Hematopoietic multipotent progenitor cell treated with erythropoietin and hydrocortisone succinate and interleukin-3 and kit ligand, for 17 days (in vitro differentiated cells): ENCODE measurements at places on chromosomes 2 and 18.

DNA sequence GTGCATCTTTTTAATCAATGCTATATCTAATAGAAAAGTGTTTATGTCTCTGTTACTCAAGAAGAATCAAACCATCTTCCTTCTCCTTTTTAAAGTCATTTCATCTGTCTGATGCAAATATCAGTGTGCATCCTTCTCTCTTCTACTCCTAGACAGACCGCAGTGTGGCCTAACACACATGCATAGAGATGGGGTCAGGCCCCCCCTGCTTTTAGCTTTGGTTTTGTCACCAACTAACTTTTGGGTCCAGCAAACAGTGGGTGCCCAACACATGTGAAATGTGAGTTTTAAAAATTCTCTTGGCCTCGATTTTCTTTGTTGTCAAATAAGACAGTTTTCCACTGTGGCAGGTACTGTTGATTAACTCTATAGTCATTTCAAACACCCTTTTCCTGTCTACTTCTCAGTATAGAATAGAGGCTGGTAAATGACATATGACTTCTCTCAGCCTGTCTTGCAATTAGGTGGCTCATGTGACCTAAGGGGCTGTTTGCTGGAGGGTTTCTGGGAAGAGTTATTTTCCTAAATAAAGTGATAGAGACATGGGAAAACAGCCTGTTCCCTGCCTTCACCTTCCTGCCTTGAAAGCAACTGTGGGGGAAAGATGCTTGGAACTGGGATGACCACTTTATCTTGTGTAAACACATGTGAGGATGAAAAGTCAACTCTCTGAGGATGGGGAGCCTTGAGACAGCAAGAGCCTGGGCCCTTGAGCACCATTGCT is 65.7 kb upstream of the DARS1 start:
- DNase-seq = no peak

DNA sequence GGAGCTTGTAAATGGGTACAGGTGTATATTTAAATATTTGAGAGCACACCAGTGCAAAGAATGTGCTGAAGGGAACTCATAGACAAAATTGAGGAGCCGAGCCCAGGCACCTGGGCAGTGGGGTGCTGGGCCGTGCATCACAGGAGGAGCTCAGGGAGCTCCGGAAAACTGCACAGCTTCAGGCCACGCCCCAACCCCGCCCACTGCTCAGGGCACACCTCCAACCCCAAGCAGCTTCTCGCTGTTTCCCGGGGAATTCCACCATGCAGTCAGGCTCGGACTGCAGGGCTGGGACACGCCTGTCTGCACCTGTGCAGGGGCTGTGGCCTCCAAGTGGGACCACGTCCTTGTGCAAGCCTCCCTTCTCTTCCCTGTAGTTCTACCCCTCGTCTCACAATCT is 243.0 kb downstream of the HDAC4 start:
- no peak for DNase-seq

GRCh38 chr2:140013545-140014203 is 1233.5 kb upstream of the NXPH2 start:
- no peak for DNase-seq

GRCh38 chr2:147758821-147759220 is 86.0 kb upstream of the ACVR2A start:
- no peak for DNase-seq

DNA sequence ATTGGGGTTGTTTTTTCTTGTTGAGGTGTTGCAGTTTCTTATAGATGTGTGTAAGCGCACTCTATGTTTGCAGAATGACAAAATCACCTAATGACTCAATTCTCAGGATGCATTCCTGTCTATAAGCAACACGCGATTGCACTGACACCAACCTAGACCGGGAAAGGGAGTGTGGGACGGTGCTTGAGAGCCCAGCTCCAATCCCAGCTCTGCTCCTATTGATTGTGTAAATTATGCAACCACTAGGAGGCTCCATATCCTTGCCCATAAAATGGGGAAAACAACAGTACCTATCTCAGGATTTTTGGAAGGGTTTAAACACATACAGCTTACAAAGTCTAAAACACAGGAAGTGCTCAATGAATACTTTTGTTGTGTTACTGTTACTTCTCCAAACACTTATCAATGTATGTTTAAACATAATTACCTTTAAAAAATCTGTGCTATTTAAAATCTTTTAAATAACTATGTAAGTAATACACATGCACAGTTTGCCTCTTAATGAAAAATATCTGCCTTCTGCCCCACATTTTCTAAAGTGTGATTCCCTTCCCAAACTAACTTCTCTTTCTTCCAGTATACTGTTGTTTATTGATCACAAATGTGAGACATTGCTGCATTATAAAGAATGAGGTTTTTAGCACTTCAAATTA is 132.5 kb downstream of the SPHKAP start:
- DNase-seq = no peak

- no peak for DNase-seq
Measured at GRCh38 chr18:76353046-76353445, 142.0 kb downstream of the ZNF516 start.

GRCh38 chr2:60350791-60351190 is 202.7 kb downstream of the BCL11A start:
- no peak for DNase-seq

DNA sequence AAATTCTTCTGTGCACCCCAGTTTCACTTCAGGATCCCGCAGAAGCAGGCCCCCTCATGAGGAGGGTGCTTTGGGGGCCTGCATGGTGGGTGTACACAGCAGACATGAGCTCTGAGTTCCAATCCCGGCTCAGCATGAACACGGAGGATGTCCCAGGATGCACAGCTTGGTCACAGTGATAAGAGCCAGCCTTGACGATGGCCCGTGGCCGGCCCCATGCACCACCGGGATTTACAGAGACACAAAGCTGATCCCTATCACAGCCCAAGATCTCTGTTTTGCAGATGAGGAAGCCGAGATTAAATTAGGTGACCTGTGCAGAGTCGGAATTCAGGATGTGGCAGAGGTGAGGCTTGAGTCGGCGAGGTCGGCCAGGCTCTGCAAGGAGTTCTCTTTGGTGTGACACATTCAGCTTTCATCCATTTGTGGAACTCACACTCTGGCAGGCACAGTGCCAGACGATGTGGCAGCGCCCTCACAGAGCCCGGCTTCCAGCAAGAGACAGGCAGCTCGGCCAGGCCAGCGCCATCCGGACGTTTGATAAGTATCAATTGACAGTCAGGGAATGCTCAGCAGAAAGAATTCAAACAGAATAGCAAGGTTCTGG is 456.3 kb upstream of the MYT1L start:
- no peak for DNase-seq

- no peak for DNase-seq
Measured at GRCh38 chr2:215136669-215137328, 1.6 kb downstream of the ABCA12 start.

GRCh38 chr2:141438536-141438935 is 692.3 kb downstream of the LRP1B start:
- no peak for DNase-seq

DNA sequence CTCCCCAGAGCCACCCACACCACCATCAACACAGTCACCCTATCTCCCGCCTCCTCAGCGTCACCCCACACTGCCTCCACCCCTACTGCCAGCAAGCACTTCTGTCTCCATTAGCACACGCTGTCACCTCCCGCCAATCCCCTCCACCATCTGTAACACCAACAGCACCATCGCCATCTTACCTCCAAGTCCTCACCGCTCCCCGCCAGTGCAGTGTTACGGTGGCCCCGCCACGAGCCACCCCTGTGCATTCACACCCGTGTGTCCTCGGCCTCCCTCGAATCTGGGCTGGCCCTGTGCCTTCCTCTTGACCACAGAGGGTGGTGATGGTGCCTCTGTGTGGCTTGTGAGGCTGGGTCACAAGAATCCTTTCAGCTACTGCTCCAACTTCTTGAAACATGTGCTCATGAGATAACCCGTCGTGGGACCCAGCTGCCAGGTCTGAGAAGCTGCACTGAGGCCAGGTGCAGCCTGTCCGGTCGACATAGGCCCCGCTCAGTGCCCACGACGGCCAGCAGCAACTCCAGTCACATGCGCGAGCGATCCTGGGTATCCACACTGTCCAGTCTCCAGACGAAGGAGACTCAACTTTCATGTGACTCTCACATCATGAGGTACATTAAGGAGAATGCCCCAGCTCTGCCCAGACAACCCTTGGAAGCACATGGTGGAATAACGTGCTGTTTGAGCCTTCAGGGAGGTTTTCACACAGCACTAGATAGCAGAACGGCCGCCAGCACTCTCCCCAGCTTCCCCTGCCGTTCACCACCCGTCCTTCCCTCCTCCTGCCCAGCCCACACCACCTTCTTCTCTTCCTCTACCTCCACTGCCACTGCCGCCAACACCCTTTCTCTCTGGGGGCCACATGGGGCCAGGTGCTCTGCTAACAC is 72.6 kb upstream of the ASB18 start:
- DNase-seq = no peak

DNA sequence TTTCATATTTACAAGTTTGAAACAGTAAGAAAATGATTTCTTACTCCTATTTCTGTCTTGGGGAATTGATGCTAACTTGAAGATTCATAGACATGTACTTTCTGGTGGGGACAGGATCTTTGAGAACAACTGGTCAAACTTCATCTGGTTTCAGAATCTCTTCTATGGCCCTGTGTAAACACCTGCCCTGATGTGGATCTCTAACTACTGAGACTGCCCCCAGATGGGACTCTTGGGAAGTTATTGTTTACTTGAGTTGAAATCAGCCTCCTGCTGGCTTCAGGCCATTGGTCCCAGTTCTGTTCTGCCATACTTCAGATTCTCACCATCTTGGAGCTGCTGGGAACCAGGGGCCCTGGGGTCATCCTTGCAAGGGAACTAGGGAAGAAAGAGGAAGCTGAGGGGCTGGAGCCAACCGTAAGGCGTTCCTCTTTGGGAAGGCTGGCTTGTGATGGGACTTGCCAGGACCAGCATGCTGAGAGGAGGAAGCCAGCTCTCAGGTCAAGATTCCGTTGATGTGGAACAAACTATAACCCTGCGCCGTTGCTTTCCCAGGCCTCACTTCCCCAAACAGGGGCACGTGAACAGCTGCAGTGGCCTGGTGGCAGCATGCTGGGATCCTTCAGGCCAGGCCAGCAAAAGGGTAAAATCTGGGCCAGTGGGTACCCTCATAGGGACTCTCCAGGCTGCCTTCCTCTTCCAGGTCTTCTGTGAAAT is 135.5 kb upstream of the CXCR4 start:
- no peak for DNase-seq

GRCh38 chr2:161090411-161090810 is 69.8 kb upstream of the TANK start:
- no peak for DNase-seq

DNA sequence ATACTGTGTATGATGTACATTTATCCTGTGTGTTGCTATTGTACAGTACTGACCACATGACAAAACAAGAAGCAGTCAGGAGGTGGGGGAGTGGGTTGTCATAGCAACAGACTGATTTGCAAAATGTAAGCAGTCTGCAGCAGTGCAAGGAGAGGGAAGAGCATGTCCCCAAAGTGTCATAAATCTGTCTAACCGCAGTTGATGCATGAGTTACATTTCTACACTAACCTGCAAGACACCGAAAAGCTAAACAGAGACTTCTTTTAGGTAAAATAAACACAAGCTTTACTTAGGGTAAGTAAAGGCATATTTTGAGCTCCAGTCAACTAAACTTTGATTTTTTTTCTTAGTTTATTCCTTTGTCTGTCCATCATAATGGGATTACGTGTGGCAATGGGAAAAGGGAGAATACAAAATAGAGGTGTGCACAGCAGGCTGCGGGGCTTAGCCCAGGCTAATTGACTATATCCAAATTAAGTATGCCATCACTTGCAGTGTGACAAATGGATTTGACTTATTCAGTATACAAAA is 134.5 kb downstream of the MEIS1 start:
- DNase-seq = no peak

DNA sequence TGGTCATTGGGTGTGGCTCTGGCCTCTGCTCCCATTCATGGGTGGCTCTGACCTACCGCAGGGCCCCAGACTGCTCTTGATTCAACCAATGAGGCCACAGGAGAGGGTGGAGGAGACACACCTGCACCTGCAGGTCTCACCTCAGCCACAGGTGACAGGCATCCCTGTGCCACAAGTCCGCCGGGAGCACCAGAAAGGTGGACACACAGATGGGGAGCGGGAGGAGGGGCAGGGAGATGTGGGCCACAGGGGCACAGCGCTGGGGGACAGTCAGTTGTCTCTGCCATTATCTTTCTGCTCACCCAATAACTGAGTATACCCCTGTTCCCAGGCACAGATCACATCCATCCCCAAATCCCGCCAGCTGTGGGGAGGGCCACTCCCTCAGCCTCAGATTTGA is 189.1 kb upstream of the SALL3 start:
- no peak for DNase-seq

GRCh38 chr2:191280834-191281756 is 35.9 kb downstream of the MYO1B start:
- DNase-seq = no peak

- peak; percentile 74 for DNase-seq
Measured at GRCh38 chr2:218291318-218292047, 820 bp downstream of the TMBIM1 start.

DNA sequence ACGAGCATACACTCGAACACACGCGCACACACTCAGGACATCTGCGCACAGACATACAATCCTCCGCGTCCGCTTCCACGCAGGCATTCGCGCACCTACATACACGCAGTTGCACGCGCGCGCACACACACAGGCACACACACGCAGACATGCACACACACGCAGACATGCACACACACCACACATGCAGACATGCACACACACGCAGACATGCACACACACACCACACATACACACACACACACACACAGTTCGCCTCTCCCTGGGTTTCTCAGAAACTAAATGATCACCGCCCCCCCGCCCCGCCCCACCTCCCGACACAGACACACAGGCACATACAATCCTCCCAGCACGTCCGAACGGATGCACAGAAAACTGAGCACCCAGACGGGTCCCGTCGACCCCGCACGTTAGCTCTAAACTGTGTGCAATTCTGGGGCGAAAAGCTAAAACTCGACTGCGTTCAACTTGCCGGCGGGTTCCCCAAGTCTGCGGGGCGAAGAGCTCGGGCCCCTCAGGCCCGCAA is 1.0 kb downstream of the EPHA4 start:
- no peak for DNase-seq

- DNase-seq = no peak
Measured at GRCh38 chr2:47072018-47072691, 83.0 kb downstream of the STPG4 start.

DNA sequence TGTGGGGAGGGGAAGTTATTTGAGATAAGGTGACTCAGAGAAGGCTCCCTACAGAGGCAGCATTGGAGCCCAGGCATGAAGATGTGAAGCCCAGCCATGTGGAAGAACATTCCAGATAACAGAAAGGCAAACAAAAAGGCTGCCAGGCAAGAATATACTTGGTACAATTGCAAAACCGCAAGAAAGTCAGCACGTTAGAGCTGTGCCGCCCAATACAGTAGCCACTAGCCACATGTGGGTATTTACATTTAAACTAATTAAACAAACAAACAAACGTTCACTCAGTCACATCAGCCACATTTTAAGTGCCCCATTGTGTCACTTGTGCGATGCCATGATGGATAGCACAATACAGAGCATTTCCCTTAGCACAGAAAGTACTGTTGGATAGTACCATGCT is 179.6 kb downstream of the SATB2 start:
- no peak for DNase-seq

DNA sequence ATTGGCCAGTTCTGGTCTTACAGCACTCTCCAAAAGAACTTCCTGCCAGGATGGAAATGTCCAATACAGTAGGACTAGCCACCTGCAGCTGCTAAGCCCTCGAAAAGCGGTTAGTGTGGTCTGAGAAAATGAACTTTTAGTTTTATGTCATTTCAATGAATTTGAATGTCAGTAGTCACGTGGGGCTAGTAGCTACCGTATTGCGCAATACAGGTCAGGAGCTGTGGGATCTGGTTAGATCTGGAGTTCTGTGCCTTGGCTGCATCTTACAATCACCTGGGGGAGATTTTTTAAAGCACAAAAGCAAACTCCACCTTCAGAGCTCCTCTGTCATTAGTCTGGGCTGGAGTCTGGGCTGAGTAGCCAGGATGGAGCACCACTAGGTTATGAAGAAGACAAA is 35.9 kb downstream of the C1QL2 start:
- no peak for DNase-seq
